ENCODE measurements at places on chromosomes 11 and 22. TPM values are rescaled to one million over a fixed set of nuclear protein-coding genes. Genes with fewer than 3 reads are reported as not detected.

GRCh38 chr11:77276271-77276670, 25.2 kb downstream of the GDPD4 start:
- DNase-seq, result no peak

GRCh38 chr11:71117311-71117710, 135.1 kb downstream of the SHANK2 start:
- DNase-seq, result no peak

DNA sequence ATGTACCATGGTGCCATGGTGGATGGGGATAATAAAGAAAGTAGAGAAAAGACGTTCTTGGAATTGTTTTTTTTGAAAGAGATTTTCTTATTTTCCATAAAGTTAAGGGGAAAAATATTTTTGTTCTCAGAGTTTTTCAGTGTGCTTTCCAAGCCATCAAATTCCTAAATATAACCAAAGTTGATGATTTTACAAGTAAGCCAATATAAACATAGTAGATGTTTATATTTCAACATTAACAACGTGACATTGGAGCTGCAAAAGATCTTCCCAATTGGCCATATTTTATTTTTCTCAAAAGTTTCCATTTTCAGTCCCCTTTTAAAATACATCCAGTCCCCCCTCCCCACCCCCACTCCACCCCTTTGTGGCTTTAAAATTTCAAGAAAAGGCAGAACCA, 80.9 kb upstream of the PICALM start:
- DNase-seq, result peak; percentile 25

The CDON gene
- total RNA-seq, result 16.3 TPM

DNA sequence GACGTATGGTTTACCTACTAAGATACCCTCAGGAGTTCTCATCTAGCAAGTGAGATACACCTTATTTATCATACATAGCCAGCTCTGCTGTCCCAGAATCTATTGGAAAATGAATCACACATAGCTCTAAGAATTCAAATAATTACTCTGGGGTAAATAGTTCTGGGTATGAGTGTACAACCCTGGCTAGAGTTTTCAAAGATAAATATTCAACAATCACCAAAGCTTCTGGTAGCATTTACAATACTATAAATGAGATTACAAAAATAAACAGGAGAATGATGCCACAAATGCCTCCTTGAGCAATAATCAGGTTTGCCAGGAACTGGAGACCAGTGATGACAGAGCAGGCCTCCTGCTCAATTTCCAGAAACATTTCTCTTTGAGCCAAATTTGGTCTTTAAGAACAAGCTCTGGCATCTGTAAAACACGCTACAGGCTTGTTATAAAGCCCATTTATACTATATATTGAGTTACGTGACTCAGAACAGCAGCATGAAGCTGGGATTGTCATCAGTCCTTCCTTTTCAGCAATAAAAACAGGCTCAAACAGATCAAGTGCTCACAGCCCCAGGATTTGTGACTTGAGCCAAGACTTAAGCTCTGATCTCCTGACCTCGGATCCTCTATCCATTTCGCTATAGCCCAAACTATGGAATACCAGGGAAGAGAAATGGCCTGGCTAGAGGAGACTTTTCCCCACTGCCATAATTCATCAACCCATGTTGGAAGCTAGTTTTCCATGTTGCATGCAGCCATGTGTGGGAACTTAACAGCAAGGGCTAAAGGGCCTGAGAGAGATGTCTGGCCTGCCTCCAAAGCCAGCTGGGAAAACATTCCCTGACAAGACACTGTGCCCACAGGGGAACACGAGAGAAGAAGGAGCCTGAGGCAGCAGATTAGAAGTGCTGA, 19.7 kb downstream of the RAB30 start:
- DNase-seq, result no peak

The MAP4K2 gene
- total RNA-seq, result 23.2 TPM

- no peak for DNase-seq
These were observed 628 bp upstream of the GGA1 start for GRCh38 chr22:37607935-37608476.

DNA sequence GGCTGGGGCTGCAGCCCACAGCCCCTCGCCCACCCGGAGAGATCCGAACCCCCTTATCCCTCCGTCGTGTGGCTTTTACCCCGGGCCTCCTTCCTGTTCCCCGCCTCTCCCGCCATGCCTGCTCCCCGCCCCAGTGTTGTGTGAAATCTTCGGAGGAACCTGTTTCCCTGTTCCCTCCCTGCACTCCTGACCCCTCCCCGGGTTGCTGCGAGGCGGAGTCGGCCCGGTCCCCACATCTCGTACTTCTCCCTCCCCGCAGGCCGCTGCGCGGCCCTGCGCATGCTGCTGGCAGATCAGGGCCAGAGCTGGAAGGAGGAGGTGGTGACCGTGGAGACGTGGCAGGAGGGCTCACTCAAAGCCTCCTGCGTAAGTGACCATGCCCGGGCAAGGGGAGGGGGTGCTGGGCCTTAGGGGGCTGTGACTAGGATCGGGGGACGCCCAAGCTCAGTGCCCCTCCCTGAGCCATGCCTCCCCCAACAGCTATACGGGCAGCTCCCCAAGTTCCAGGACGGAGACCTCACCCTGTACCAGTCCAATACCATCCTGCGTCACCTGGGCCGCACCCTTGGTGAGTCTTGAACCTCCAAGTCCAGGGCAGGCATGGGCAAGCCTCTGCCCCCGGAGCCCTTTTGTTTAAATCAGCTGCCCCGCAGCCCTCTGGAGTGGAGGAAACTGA, 731 bp downstream of the GSTP1 start:
- DNase-seq, result peak; percentile 56

The FLRT1 gene
- total RNA-seq, result 0.18 TPM

DNA sequence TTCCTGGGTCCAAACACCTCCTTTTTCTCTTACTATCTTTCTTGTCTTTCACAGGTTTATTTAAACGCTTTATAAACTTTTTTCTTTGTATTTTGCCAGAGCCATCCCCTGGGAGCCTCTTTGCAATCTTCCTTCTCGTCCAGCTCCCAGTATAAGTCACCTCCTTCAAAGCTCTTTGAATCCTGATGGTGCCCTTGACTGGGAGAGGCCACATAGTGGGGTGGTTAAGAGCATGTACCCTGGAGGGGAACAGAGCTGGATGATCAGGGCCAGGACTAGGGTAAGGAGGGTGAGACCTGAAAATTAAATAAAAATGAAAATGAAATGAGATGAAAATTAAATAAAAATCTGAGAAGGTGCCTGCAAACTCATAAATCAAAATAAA, 155.0 kb downstream of the FBXO7 start:
- no peak for DNase-seq

- DNase-seq, result no peak
These were observed 28.6 kb downstream of the C22orf42 start for GRCh38 chr22:32130464-32130863.

The SHISAL1 gene
- total RNA-seq, result 0.79 TPM

The SULT4A1 gene
- total RNA-seq, result not detected

The SLC5A12 gene
- total RNA-seq, result not detected

DNA sequence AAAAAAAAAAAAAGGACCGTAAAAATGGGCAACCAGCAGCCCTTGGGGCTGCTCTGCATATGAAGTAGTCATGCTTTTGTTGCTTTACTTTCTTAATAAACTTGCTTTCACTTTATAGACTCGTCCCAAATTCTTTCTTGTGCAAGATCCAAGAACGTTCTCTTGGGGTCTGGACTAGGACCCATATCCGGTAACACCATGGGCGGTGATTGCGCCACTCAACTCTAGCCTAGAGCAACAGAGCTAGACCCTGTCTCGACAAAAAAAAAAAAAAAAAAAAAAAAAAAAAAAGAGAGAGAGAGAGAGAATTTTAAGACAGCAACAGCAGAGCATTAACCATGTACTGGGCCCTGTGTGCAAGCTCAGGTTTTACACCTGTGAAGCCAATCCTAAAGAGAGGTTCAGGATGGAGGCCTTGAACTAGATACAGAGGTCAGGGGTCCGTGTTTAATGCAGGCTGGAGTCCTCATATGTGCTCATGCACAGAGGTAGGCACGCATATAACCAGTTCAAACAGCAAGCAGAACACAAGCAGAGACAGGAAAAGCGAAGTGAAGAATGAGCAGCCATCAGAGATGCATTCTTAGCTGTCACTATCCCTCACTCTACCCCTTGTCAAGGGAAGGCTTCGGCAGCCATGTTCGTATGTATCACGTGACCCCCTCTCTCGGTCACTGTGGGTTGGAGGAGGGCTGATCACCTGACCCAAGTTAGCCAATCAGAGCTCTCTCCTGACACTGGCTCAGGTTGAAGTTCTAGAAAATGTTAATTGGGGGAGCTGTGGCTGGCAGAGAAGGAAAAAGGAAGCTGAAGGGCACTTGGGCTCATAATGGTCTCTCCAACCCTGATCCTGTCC, 16.7 kb upstream of the SYT12 start:
- no peak for DNase-seq

The PRAME gene
- not detected for total RNA-seq

DNA sequence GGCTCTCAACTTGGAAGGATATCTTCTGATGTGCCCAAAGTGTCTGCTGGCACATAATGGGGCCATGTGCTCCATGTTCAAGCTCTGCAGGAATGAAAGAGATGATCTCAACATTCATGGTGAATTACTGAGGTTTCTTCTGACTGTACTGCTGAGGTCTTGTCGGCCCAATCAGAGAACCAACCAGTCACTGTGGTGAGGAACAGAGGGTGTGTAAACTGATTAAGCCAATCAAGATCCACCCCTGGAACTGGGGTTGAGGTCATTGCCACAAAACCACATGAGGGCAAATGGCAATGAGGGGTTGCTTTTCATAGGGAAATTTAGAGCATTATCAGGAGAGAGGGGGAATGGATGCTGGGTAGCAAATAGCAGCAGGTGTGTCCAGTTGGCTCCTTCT, 152.3 kb upstream of the RAG2 start:
- DNase-seq, result no peak

- no peak for DNase-seq
These were observed 67.9 kb upstream of the GRAMD1B start for GRCh38 chr11:123362186-123362585.

DNA sequence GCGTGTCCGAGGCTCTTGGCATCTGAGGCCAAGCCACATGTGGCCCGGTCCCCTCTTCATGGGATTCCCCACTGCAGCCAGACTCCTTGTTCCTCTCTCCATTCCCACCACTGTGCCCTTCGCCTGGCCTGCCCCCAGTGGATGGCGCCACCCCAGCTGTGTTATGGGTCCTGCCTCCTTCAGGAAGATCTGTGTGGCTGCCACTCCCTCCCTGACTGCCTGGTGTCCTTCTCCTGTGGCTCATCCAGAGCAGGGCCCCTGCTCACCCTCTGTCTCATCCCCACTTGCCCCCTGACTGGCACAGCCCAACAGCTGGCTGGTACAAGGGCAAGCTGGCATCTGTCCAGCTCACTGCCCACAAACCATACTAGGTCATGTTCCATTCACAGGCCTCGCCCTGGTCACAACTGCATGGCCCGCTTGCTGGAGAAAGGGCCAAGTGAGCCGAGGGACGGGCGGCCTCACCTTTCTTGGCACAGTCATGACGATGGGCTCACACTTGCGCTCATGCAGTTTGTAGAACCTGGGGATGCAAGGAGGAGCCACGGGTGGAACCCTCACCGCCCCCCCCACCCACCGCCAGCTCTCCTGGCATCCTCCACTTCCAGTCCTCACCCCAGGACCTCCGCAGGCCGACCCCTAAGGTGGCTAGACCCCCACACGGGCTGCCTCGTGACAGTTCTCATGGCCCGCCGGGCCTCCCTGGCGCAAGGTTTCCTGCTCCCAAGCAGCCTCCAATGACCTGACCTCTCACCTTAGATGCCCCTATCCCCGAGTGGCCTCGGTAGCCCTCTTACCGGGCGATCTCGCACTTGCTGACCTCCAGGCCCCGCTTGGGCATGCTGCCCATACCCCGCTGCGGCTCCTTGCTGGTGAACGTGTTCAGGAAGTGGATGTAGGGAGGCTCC, 2.1 kb upstream of the PTPRCAP start:
- peak; percentile 81 for DNase-seq

DNA sequence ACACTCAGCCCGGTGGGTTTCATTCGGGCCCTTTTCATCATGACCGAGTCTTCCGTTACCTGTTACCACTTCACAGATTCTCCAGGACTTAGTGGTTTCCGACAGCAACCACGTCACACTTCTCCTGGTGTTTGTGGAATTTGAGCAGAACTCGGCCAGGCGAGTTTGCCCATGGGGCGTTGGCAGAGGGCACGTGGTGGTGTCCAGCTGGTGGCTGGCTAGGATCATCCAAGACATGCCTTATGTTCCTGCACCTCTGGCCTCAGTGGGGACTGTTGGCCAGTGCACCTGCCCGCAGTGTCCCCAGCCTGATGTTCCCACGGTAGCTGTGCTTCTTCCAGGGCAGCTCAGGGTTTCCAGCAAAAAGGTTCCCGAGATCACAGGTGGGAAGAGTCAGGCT, 87.3 kb downstream of the ARHGAP8 start:
- DNase-seq, result no peak

DNA sequence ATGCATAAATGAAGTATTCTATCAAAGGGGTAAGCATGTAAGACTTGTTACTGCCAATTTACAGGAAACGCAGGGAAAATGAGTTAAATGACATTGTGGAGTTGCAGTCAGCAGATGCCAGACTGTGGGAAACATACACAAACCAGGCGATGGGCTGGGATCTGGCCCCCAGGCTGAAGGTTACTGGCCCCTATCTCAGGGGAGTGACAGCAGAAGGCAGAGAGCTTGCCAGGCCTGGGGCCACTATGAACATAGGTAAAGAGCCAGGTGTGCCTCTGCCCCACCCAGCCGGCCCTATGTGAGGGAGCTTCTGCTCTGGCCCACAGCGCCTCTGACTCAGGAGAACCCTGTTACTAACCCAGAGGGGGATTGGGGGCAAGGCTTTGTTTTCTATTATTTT, 26.1 kb upstream of the SLC25A1 start:
- no peak for DNase-seq

The LRRC56 gene
- total RNA-seq, result 3.1 TPM

GRCh38 chr11:93974759-93975158, 46.4 kb upstream of the HEPHL1 start:
- DNase-seq, result no peak

DNA sequence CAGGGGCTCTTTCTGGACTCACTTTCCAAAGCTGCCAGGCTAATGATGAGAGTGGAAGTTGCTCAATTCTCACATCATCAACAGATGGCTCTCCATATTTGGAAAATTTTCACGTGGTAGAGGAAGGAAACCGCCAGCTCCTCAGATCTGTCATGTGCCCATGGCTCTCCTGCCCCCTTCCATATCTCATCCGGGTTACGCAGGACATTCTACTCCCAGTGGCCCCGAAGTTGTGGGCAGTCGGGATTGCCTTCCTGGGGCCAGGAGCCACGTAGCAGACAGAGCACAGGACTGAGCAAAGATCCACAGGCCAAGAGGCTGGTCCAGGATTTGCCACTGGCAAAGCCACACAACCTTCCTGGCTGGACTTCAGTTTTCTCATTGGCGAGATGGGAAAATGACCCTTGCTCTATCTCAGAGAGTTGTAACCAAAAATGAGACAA, 38.8 kb downstream of the RPUSD4 start:
- DNase-seq, result peak; percentile 74

The SLC17A6 gene
- not detected for total RNA-seq

- DNase-seq, result no peak
These were observed 32.0 kb downstream of the EXPH5 start for GRCh38 chr11:108561535-108561991.

- no peak for DNase-seq
These were observed 281.8 kb downstream of the NTM start for GRCh38 chr11:131652231-131652630.

The OR51L1 gene
- total RNA-seq, result not detected

GRCh38 chr22:43226377-43227238, 39.7 kb upstream of the TTLL12 start:
- no peak for DNase-seq

The VWA5A gene
- total RNA-seq, result 33.7 TPM

The RAB38 gene
- total RNA-seq, result 13.6 TPM

Data from left lung (tissue), 14 donors.